ENCODE measurements at places on chromosomes 2 and 18. TPM values are rescaled to one million over a fixed set of nuclear protein-coding genes. Genes with fewer than 3 reads are reported as not detected.

DNA sequence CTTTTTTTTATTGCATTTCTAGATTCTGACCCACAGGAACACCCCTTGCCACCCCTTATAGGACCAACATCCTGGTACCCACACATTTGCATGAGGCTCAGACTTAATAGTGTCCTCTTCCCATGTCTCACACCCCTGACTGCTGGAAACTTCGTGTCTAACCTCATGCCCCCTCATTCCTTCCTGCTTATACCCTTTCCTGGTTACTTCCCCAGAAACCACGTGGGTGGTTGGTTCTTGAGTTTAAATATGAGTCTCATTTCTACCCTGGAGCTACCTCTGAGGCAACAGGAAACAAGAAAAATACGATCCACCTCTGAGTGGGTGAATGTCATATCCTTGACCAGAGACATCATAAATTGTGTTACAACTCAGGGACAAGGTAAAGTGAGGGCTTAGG lies 1.6 kb downstream of the TNP1 start:
- no peak overlapping the region for H3K4me3 ChIP-seq
- H3K36me3 ChIP-seq: no peaks in the 10 kb centered on the region
- H3K27me3 ChIP-seq: peaks cover 2% of the 10 kb centered on the region
- DNase-seq: peak; percentile 15
- peaks cover 11% of the 10 kb centered on the region for H3K4me1 ChIP-seq
- H3K27ac ChIP-seq: no peak overlapping the region

- H3K4me3 ChIP-seq: no peak overlapping the region
- no peaks in the 10 kb centered on the region for H3K27me3 ChIP-seq
- H3K4me1 ChIP-seq: no peaks in the 10 kb centered on the region
- H3K27ac ChIP-seq: no peak overlapping the region
- DNase-seq: no peak
Measured at GRCh38 chr2:11187731-11188130, 32.5 kb downstream of the SLC66A3 start.

GRCh38 chr2:222878301-222878876 lies 17.6 kb downstream of the ACSL3 start:
- H3K4me3 ChIP-seq: no peak overlapping the region
- H3K36me3 ChIP-seq: no peaks in the 10 kb centered on the region
- no peak overlapping the region for H3K27ac ChIP-seq
- no peaks in the 10 kb centered on the region for H3K27me3 ChIP-seq
- no peak for DNase-seq

DNA sequence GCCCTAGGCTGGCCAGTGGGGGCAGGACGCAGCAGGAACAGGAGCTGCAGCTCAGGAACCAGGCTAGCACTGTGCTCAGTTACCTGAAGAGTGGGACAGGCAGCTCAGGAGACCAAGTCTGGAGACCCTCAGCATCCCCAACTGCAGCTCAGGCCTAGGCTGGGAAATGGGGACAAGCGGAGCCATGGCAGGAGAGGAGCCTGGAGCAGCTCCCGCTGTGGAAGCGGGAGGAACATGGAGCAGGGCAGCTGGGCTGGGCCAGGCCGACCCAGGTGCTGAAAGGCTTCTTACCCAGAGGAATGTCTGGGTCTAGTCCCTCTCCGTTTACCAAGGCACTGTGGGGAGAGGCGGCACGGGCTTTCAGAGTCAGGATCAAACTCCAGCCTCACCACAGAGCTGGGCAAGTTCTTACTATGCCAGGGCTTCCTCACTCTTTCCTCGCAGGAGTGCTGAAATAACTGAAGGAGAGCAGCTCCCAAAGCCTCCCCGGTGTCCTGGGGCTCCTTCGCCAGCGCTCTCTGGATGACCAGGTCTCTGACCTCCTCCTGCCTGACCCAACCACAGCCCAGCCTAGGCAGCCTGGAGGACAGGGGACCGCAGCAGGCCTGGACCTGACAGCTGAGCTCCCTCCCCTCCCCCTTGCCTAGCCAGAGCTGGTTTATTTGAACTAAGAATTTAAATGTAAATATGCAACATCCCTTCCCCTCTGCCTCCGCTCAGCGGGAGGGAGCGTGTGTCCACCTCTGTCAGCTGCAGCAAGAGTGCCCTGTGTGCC lies 247.8 kb upstream of the SIX2 start:
- no peak overlapping the region for H3K4me3 ChIP-seq
- peaks cover 6% of the 10 kb centered on the region for H3K27me3 ChIP-seq
- no peaks in the 10 kb centered on the region for H3K36me3 ChIP-seq
- no peak for DNase-seq

Gene STRN
- total RNA-seq: 25.0 TPM

- H3K27ac ChIP-seq: no peak overlapping the region
- H3K27me3 ChIP-seq: no peaks in the 10 kb centered on the region
- DNase-seq: no peak
- H3K36me3 ChIP-seq: no peaks in the 10 kb centered on the region
Measured at GRCh38 chr2:122210065-122210464, 454.6 kb downstream of the TSN start.

Gene PARD3B
- 0.07 TPM for total RNA-seq

Gene BAZ2B
- total RNA-seq: 10.2 TPM

GRCh38 chr18:79495591-79496071 lies 99.9 kb downstream of the NFATC1 start:
- peak overlapping the region; percentile 21 for H3K27ac ChIP-seq
- no peak overlapping the region for H3K4me3 ChIP-seq
- H3K4me1 ChIP-seq: peaks cover 17% of the 10 kb centered on the region
- no peaks in the 10 kb centered on the region for H3K27me3 ChIP-seq
- peaks cover 59% of the 10 kb centered on the region for H3K36me3 ChIP-seq
- no peak for DNase-seq

GRCh38 chr2:49796266-49796665 lies 642.0 kb upstream of the FSHR start:
- no peak for DNase-seq
- H3K27ac ChIP-seq: no peak overlapping the region
- H3K4me3 ChIP-seq: no peak overlapping the region
- no peaks in the 10 kb centered on the region for H3K4me1 ChIP-seq
- no peaks in the 10 kb centered on the region for H3K36me3 ChIP-seq

DNA sequence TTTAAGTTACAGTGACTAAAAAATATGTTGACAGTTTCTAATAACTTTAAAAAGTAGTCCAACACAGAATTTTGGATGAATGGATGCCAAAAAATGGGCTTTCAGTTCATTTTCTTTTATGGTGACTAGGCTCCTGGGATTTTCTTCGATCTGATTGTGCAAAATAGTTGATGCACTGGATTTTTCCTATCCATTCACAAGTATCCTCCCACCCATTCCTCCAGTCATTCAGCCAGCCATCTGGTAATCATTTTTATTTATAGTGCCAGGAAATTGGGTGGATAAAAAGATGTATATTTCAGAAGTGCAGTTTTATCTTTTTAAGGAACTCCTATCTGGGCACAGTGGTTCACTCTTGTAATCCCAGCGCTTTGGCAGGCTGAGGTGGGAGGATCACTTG lies 175.1 kb downstream of the PTPRM start:
- H3K36me3 ChIP-seq: no peaks in the 10 kb centered on the region
- DNase-seq: no peak
- no peaks in the 10 kb centered on the region for H3K4me1 ChIP-seq
- no peaks in the 10 kb centered on the region for H3K27me3 ChIP-seq

GRCh38 chr2:208179028-208179609 lies 10.7 kb downstream of the C2orf80 start:
- no peak overlapping the region for H3K4me3 ChIP-seq
- no peak overlapping the region for H3K27ac ChIP-seq
- no peaks in the 10 kb centered on the region for H3K36me3 ChIP-seq
- H3K4me1 ChIP-seq: no peaks in the 10 kb centered on the region

- no peak overlapping the region for H3K27ac ChIP-seq
- no peaks in the 10 kb centered on the region for H3K36me3 ChIP-seq
- H3K4me3 ChIP-seq: no peak overlapping the region
- no peaks in the 10 kb centered on the region for H3K4me1 ChIP-seq
- no peaks in the 10 kb centered on the region for H3K27me3 ChIP-seq
Measured at GRCh38 chr2:137262594-137262993, 497.2 kb downstream of the THSD7B start.

Gene GALR1
- total RNA-seq: not detected

GRCh38 chr18:54983041-54983686 lies 23.9 kb upstream of the CCDC68 start:
- peaks cover 3% of the 10 kb centered on the region for H3K27me3 ChIP-seq
- H3K27ac ChIP-seq: no peak overlapping the region
- no peak for DNase-seq
- H3K4me1 ChIP-seq: no peaks in the 10 kb centered on the region
- no peak overlapping the region for H3K4me3 ChIP-seq

Gene KCNJ3
- not detected for total RNA-seq

GRCh38 chr18:54280220-54280569 lies 10.9 kb downstream of the POLI start:
- no peak for DNase-seq
- no peaks in the 10 kb centered on the region for H3K27me3 ChIP-seq
- peaks cover 28% of the 10 kb centered on the region for H3K4me1 ChIP-seq
- H3K27ac ChIP-seq: no peak overlapping the region

Gene AGXT
- not detected for total RNA-seq

Gene MAPK4
- not detected for total RNA-seq

Gene DLGAP1
- total RNA-seq: 1.0 TPM
